ENCODE measurements at places on chromosomes 6 and 20. TPM values are rescaled to one million over a fixed set of nuclear protein-coding genes. Genes with fewer than 3 reads are reported as not detected.

GRCh38 chr6:154167126-154167525 is 128.1 kb downstream of the OPRM1 start:
- DNase-seq: no peak

GRCh38 chr6:116922853-116923548 is 46.0 kb downstream of the RFX6 start:
- DNase-seq: no peak

GPLD1 gene
- total RNA-seq: 3.8 TPM

MAP1LC3A gene
- 85.2 TPM for total RNA-seq

GRCh38 chr6:122754191-122754731 is 25.3 kb upstream of the FABP7 start:
- no peak for DNase-seq

- DNase-seq: no peak
Measured at GRCh38 chr6:124433387-124434160, 528.7 kb upstream of the RNF217 start.

DNA sequence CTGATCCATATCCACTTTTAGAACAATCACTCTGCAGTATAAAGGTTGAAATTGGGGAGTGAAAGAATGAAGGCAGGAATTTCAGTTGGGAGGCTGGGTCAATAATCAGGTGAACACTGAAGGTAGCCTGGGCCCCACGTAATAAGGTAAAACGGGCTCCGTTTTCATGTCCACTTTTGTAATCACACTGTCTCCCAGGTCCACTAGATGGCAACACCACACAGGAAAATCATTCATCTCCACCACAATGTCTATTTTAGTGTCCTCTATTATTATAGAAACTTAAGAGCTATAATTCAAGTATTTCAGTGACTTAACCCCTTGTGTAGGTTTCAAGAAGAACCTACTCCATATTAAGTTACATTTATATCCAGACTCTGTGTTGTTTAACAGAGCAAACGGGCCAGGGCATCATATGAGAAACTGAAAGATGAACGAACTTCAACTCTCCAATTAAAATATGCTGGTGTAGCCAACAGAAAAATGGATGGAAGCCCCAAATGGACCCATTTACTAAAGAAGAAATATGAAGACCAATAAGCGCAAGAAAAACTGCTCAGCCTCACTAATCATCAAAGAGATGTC is 45.9 kb upstream of the MC3R start:
- DNase-seq: no peak

DNA sequence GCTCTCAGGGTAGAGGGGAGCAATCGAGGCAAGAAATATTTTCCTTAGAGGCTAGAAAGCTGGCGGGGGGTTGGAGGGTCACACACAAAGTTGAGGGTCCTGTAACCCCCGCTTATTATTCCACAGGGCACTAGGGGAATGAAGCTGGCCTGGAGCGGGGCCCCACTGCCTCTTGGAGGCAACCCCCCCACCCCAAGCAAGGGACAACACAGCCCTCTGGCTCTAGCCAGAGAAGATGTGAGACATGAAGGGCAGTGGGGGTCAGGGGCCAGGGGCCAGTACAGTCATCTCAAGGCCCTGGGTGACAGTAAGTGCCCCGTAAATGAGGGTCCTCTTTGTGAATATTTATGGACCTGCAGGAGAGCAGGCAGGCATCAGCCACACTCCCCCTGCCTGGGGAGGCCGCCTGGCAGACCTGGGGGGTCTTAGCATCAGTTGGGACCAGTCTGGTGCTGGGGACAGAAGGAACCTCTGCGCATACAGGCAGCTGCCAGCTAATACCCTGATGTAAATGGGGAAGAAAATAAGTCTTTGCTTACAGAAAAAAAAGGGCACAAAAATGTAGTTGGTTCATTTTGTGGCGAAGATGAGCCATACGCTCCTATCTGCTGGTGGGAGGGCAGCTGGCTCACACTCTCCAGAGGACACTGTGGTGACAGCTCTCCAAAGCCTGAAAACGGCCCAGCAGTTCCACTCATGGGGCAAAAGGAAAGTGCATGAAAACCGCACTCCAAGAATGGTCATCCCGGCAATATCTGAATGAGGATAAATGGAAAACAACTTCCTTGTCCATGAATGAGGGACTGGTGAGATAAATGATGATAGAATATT is 21.9 kb downstream of the SPATA2 start:
- DNase-seq: no peak

HAO1 gene
- total RNA-seq: not detected

SYCP2L gene
- total RNA-seq: 6.9 TPM

- DNase-seq: no peak
Measured at GRCh38 chr6:94735270-94735669, 842.1 kb upstream of the MANEA start.

- DNase-seq: no peak
Measured at GRCh38 chr6:150934380-150934779, 68.9 kb downstream of the MTHFD1L start.

DNA sequence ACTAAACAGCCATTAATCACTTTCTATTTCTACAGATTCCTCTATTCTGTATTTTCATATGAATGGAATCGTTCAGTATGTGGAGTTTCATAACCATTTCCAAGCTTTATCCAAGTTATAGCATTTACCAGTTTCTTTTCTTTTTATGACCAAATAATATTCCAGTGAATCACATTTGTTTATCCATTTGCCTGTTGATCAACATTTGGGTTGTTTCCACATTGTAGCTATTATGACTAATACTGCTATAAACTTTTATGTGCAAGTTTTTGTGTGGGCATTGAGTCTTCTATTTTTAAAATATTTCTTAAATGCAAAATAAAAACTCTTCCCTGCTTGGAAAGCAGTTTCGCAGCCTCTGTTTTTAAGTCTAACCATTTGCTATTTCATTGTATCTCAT is 336.4 kb upstream of the OPRM1 start:
- DNase-seq: no peak

GRCh38 chr6:128474481-128474880 is 45.9 kb downstream of the PTPRK start:
- DNase-seq: no peak

DNA sequence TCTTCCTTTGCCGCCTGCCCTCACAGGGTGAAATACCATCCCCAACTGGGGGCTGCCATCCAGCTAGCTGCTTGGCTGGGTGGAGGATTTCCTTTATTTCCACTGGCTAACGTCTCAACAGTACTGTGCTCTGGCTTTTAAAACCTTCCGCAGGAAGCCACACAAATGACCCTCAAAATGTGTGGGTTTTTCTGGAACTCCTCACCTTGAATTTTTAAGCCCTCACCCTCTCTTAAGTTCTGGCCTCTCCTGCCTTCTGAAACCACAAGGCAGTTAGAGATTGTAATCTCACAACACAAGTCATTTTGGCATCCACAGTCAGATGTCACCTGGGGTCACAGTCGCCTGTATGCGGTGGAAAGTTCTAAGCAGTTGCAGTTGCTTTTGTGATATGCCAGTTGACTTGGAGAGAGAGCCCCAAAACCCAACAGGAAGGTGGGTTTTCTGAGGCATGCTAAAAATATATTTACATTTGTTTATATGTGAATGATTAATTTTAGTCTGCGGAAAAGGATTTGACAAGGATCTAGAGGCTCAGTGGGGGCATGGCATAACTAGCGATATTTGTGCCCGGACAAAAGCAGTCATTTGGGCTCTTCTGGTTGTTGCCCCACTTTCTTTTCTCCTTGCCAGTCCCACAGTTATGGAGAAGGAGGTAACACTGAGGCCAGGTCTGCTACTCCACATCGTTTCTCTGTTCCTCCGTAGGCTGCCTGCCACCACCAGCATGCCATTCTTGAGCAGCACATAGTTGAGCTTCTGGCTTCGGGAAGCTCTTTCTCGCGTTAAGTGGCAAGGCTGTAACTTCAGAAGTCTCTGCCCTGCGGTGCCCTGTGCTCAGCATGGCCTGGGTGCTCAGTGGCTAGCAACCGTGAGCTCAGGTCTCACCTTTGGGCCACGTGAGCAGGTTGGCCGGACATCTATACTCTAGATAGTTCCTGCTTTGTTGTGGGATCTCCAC is 335.3 kb downstream of the CD83 start:
- no peak for DNase-seq

- DNase-seq: no peak
Measured at GRCh38 chr6:52972989-52973388, 22.1 kb downstream of the GSTA4 start.

GRCh38 chr20:21393816-21394519 is 3.4 kb downstream of the NKX2-4 start:
- DNase-seq: no peak

PBOV1 gene
- not detected for total RNA-seq

ANGPT4 gene
- total RNA-seq: not detected

DNA sequence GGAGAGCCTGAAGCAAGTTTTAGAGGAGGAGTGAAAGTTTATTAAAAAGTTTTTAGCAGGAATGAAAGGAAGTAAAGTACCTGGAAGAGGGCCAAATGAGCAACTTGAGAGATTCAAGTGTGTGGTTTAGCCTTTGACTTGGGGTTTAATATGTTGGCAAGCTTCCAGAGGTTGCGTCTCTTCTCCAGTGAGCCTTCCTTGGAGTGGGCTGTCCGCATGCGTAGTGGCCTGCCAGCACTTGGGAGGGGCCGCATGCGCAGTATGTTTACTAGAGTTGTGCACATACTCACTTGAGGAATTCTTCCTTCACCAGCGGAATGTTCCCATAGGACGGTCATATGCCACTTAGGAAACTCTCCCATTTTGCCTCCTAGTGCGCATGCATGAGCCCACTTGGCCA is 235.2 kb downstream of the ALDH8A1 start:
- no peak for DNase-seq

ME1 gene
- 4.2 TPM for total RNA-seq

- DNase-seq: no peak
Measured at GRCh38 chr6:101454106-101454676, 60.7 kb downstream of the GRIK2 start.

C4B gene
- 9.2 TPM for total RNA-seq

GRCh38 chr6:54320871-54321270 is 12.6 kb downstream of the TINAG start:
- no peak for DNase-seq

GRCh38 chr20:53097371-53097770 is 125.2 kb downstream of the TSHZ2 start:
- no peak for DNase-seq

GRCh38 chr20:49990271-49990720 is 7.5 kb downstream of the SNAI1 start:
- DNase-seq: no peak

GRCh38 chr6:44735630-44735963 is 348.1 kb downstream of the CDC5L start:
- DNase-seq: no peak

- DNase-seq: peak; percentile 4
Measured at GRCh38 chr20:17499041-17499440, 32.1 kb downstream of the BFSP1 start.

DNA sequence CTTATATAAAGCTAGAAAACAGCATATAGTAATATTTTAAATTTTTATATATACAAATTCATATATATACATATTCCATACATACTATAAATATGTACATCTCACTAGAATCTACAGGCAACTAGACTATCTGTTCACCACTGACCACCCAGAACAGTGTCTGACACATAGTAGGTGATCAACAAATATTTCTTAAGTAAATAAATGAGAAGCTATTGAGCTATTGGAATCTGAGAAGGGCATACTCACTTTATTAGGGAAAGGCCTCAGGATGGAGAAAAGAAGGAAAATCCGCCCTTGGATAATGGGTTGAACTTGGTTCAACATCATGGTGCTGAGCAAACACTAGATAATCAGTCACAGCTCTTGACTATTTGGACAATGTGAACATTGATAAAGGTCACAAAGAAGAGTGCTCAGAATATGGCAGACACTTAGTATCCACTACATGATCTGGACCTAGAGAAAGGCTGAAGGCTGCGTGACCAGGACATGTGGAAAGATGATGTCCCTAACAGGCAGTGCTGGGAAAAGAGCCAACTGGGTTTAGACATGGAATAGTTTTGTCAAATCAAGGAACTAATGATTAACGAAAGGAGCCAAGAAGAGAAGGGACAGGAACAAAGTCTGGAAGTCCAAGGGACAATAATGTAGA is 186.1 kb downstream of the TASP1 start:
- DNase-seq: no peak

GRCh38 chr20:17859616-17860232 is 108.9 kb downstream of the SNX5 start:
- no peak for DNase-seq

- no peak for DNase-seq
Measured at GRCh38 chr6:156779206-156780094, 2.3 kb downstream of the ARID1B start.

DNA sequence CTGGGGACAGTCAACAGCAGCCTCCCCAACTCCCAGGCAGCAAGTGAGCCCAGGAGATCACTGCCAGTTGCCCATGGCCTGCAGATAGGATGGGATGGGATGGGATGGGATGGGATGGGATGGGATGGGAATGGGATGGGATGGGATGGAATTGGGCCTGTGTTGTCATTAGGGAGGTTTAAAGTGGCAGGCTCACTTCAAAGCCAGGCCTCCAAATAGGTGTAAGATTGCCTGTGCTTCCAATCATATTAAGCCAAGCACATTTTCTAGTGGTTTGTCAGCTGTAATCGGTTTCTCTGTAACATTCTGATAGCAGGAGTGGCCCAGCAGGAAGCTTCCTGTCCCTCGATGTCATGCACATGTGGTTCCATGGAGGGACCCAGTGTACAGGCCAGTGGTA is 82.7 kb upstream of the NXT1 start:
- DNase-seq: no peak

DNA sequence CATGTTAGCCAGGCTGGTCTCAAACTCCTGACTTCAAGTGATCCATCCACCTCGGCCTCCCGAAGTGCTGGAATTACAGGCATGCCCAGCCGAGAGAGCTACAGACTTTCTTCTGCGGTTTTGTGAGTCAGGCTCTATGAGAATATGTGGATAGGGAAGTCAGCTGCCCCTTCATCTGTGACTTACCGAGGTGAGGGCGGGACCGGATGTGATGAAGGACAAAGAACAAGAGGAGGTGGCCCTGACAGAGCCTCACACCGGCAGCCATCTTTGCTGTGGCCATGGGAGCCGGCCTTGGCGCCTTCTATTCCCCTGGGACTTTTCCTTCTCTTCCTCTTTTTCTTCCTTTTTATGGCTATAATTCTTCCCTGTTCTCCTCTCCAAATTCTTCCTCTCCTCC is 67.0 kb downstream of the IYD start:
- no peak for DNase-seq

DNA sequence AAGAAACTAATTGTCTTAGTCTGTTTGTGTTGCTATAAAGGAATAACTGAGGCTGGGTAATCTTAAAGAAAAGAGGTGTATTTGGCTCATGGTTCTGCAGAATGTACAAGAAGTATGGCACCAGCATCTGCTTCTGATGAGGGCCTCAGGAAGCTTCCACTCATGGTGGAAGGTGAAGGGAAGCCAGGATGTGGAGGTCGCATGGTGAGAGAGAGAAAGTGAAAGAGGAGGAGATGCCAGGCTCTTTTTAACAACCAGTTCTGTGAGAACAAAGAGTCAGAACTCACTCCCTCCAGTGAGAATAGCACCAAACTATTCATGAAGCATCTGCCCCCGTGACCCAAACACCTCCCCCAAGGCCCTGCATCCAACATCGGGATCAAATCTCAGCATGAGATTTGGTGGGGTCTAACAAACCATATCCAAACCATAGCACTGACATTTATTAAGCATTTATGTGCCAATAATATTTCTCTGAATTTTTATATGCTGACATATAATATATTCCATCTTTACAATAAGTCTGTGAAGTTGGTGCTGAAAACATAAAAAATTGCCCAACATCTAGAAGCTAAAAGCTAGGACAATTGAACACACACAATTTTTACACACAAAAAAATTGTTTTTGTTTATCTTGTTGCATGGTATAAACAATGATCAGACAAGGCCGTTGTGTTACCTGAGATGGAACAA is 29.2 kb upstream of the BTN3A2 start:
- no peak for DNase-seq
